ENCODE measurements at places on chromosomes 5 and 9.

GRCh38 chr9:96478829-96479371 is 28.9 kb downstream of the HABP4 start:
- no peak for DNase-seq

DNA sequence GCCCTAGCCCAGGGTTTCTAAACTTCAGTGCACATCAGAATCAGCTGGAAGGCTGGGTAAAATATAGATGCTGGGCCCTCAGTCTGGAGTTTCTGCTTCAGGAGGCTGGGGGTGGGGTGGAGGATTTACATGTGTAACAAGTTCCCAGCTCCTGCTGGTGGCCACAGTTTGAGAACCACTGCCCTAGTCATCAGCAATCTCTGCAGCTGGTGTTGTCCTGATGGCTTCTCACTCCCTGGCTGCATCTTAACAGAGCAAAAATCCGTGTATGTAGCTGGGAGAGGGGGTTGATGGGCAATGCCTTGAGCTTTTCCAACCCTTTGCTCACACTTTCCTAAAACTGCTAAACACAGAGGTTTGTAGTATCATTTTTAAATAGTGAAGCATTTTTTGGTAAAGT is 186.0 kb upstream of the KLF9 start:
- no peak for DNase-seq

GRCh38 chr5:170251462-170251861 is 18.7 kb downstream of the C5orf58 start:
- no peak for DNase-seq

DNA sequence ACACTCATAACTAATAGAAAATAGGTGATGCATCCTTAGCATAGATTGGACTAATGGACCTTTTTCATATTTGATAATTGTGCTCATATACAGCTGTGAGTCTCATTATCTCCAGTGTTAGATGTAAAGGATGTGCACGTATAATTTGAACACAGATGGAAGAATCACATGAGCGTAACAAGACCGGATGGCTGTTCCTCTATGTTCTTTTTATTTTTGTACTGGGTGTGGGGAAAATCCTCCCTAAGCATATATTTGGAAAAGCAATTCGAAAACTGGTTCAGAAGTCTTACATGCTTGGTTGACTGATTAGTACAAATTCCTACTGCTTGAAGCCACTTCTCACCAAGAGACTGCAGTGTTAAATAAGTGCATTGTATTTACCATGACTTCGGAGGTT is 230.2 kb downstream of the AOPEP start:
- DNase-seq, result no peak

Data from activated CD4-positive, alpha-beta T cell treated with anti-CD3 and anti-CD28 coated beads, Interleukin-2, amount 10 ng/mL, durations not matched to agents 24 days and 14 days (primary cell).